ENCODE measurements at places on chromosomes 7 and 10. TPM values are rescaled to one million over a fixed set of nuclear protein-coding genes. Genes with fewer than 3 reads are reported as not detected.

The ANKRD1 gene
- not detected for total RNA-seq

The CADPS2 gene
- total RNA-seq = 3.4 TPM

The FIGNL1 gene
- 6.6 TPM for total RNA-seq

The MYO3A gene
- total RNA-seq = not detected

The ANXA8L1 gene
- 196 TPM for total RNA-seq

The CLDN12 gene
- 41.9 TPM for total RNA-seq

The MSMB gene
- total RNA-seq = not detected

The GCC1 gene
- total RNA-seq = 19.4 TPM

The SPDYE2B gene
- total RNA-seq = not detected

The EPHB4 gene
- 81.7 TPM for total RNA-seq

The CASP7 gene
- total RNA-seq = 12.4 TPM

The NEUROD6 gene
- not detected for total RNA-seq

The C10orf143 gene
- total RNA-seq = not detected

The ADAMTS14 gene
- total RNA-seq = not detected

The C7orf57 gene
- 2.3 TPM for total RNA-seq

The SPDYE6 gene
- total RNA-seq = not detected

The TMEM130 gene
- total RNA-seq = not detected

Data from hair follicular keratinocyte (primary cell).